ENCODE measurements at places on chromosomes 2 and 18.

GRCh38 chr2:38685116-38685735 lies 19.3 kb downstream of the GALM start:
- no peak for DNase-seq

GRCh38 chr18:79361766-79362522 lies 33.8 kb upstream of the NFATC1 start:
- DNase-seq, result no peak

GRCh38 chr2:41829052-41829451 lies 218.8 kb upstream of the PKDCC start:
- DNase-seq, result no peak

DNA sequence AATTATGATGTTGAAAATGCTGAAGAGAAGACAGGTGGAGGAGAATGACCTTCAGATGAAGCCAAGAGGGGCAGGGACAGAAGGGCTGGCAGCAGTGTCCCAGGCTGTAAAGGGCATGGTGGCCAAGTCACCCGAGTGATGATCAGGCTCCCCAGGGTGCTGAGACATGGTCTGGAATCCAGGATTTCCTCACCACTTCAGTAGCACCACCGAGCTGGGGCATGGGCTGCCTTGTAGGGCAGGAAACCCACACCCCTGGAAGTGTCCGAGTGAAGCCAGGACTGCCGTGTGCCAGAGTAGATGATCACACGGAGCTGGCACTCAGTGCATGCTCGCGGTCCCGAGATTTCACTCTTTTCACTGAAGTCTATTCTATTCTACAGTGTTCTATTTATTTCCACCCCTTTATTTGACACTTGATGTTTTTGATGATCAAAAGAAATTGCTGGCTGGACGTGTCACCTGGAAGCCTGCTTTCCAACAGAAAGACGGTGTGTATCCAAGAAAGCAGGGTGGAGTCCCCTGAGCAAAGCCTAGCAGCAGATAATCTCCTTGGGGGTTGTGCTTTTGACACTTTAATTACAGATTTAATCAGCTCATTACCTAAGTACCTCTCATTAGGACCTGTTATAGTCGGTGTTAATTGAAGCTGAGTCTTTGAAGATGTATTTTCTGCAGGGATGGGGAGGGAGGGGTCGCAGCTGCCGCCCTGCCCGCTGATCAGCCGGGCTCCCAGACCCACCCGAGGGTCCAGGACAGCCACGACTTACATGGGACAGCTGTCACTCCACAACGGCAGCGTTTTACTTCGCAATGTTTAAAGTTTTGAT lies 92.3 kb downstream of the SEPTIN10 start:
- DNase-seq, result no peak

DNA sequence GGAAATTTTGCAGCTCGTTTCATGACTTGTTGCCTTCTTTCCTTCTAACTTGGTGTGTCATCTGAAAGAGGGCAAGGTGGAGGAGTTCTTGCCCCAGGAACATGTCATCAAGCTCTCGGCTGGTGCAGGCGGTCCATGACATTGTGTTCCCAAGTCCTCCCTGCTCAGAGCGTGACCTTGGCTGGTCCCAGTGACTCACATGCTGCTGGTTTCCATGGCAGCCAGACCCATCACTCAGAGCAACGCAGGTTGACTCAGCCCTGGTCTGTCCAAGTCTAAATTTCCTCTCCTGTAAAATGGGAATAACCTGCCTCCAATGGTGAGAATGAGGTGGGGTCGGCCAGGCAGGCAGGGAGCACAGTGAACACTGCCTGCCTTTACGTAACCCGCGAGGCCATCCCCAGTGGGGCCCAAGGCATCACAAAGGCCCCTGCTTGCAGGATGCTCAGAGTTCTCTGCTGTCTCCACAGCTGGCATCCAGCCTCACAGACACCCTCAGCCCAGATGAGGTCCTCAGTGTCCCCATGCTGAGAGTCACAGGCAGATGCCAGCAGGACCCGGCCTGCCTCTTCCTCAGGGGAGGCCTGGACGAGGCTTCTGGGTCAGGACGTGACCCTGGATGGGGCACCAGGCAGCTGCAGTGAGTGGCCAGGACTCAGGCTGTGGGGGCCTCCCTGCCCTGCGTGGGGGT lies 143.7 kb downstream of the TPO start:
- no peak for DNase-seq

GRCh38 chr18:74832999-74833398 lies 235.3 kb downstream of the ZNF407 start:
- DNase-seq, result no peak

GRCh38 chr2:101007415-101008345 lies 5.6 kb downstream of the RPL31 start:
- DNase-seq, result no peak

GRCh38 chr2:209696836-209697711 lies 74.6 kb upstream of the UNC80 start:
- no peak for DNase-seq

- DNase-seq, result no peak
Observed at GRCh38 chr2:68171684-68172083, 14.0 kb downstream of the PNO1 start.

DNA sequence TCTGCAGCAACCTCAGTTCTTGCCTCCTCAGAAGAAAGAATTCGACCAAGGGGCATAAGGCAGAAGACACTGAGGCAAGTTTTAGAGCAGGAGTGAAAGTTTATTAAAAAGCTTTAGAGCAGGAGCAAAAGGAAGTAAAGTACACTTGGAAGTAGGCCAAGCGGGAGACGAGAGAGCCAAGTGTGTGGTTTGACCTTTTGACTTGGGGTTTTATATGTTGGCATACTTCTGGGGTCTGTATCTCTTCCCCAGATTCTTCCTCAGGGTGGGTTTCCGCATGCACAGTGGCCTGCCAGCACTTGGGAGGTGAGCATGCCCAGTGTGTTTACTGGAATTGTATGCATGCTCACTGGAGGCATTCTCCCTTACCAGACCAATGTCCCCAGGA lies 59.3 kb upstream of the ANKRD44 start:
- no peak for DNase-seq

- DNase-seq, result no peak
Observed at GRCh38 chr2:205633994-205634393, 48.3 kb upstream of the NRP2 start.

- DNase-seq, result no peak
Observed at GRCh38 chr2:168529900-168530561, 74.0 kb downstream of the CERS6 start.

DNA sequence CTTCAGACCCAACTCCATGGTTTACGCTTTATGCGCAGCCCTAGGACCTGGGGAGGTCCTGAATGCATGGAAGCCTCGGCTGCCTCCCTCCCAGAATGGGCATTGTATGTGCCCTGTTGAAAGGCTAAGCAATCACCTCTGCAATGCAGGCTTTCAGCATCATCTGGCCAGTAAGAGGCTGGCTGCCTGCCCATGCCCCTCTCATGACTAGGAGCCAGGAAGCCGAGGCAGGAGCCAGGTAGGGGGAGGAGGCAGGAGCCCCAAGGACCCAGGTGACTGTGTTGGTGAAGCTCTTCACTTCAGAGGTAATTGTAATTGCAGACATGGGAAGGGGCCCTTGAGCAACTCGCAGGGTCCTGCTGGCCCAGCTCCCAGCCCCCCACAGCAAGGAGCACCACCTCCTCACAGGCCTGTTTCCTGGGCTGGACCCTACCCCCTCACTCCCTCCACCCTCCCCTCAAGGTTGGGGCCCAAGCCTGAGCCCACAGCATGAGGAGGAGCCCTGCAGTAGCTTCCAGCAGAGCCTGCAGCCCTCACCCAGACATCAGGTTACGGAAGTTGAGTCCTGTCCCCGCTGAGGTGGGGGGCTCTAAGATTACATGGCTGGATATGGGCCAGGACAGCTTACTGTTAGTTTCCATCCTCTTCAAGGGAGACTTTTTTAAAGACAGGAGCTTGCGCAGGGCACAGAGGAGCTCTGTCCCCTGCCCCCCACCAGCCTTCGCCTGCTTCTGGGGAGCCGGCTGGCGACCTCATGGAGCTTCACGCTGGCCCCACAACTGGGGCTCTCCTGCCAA lies 21.9 kb downstream of the CRACDL start:
- no peak for DNase-seq

DNA sequence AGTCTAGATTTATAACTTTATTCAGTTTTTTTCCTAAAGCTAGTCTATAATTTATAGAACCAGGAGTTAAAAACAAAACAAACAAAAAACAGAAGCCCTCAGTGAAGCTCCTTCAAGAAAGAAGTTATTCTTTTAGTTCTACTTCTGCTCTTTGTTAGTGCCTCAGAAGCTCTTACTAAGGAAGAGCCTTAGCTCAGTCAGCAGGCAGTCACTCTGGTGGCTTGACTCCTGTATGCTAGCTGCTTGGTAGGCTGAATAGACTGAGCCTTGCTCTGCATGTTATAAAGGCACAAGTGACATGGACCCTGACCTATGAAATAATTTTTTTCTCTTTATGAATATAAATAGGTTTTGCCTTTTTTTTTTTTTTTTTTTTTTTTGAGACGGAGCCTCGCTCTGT lies 24.8 kb downstream of the NCOA1 start:
- no peak for DNase-seq

- no peak for DNase-seq
Observed at GRCh38 chr2:26359886-26360473, 13.4 kb upstream of the ADGRF3 start.

- DNase-seq, result no peak
Observed at GRCh38 chr18:58249712-58250111, 205.7 kb downstream of the NEDD4L start.

DNA sequence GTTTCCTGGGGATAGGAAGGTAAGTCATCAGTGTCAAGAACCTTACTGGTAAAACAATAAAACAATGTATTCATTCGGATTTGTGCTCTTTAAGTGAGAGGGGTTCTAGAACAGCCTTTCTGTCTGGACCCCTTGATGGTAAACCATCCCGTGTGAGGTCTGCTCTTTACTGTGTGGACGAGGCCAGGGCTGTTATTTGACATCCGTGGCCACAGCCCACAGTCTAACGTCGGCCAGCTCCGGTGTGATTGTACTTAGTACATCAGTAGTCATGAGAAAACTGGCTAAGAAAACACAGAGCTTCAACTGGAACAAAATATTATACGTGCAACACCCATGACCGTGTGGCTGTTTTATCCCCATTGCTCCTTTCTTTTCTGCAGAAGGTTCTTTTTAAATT lies 62.0 kb downstream of the SLC35F5 start:
- DNase-seq, result no peak

- no peak for DNase-seq
Observed at GRCh38 chr2:57373530-57373929, 673.1 kb upstream of the VRK2 start.

GRCh38 chr2:111634050-111634794 lies 249.8 kb downstream of the ANAPC1 start:
- DNase-seq, result no peak

- DNase-seq, result no peak
Observed at GRCh38 chr2:59684116-59684770, 869.2 kb downstream of the BCL11A start.

- no peak for DNase-seq
Observed at GRCh38 chr18:29737620-29738019, 1304.9 kb downstream of the DSC3 start.

DNA sequence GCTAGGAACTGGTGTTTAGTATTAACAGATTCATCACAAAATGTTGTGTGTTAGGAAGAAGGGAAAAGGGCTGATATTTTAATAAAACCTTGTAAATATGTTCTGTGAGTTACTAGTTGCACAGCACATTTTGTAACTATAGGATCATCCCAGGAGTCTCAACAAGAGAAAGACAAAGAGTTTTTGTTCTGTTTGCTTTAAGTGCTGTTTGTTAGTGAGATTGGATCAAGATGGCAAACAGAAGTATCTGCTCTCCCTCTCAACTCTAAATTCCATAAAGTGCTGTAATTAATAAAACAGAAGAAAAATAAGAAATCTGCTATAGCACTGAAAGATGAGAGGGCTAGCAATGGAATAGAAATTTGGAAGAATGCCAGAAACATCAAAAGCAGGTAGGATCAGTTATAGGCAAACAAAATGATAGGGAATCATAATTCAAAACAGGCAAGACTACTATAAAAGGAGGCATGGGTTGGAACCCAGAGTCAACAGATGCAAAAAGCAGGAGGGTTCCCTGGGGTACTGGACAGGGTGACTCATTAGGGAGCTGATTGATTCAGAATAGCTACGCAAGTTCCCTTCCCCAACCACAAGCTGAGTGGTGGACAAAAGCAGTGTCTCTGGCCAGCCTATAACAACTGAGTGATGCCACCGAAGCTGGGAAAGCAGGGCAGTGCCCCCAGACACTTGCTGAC lies 75.8 kb downstream of the DYNC1I2 start:
- no peak for DNase-seq

- DNase-seq, result no peak
Observed at GRCh38 chr2:88903749-88904353, 212.4 kb downstream of the RPIA start.

- no peak for DNase-seq
Observed at GRCh38 chr2:147824620-147825019, 20.2 kb upstream of the ACVR2A start.

- DNase-seq, result no peak
Observed at GRCh38 chr2:42566025-42566424, 2.4 kb upstream of the MTA3 start.

DNA sequence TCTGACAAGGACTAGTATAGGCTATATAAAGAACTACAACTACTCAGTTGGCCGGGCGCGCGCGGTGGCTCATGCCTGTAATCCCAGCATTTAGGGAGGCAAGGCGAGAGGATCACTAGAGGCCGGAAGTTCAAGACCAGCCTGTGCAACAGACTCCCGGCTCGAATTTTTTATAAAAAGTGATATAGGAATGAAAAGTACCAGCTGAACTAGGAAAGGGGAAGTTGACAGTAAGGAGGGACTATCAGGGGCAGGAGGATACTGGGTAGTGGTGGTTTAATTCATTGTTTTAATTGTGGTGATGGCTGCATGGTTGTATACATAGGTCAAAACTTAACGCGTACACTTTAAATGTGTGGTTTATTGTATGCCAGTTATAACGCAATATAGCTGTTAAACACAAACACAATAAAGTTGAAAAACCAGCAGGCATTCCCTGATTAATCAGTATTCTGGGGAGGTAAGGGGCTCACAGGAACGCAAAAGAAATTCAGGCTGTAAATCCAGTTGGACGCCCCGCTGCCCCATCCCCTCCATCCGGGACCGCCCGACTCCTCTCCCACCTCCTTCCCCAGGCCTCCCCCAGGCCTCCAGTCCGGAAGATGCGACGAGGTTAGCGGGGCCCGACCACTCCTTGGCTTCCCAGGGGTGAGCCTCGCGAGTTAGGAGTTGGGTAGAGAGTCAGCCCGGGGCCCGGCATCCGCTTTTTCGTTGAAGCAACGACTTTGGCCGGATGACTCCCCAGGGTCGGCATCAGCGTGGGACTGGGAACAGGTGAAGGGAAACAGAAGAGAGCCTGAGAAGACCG lies 746 bp upstream of the POLR1B start:
- no peak for DNase-seq

DNA sequence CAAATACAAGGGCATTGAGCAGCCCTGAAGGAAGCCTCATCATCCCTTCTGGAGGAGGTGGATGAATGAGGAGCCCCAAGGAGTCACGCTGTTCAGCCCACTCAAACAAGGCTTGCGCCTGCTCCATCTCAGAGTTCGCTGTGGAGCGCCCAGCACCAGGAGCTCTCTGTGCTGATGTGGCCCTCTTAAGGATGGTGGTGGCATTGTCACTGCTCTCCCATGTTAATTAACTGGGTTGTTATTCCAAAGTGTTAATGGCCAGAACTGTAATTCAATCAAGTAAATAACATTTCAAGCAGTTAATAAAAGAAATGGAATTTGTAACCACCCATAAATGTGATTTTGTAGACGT lies 726.0 kb upstream of the RAB6C start:
- no peak for DNase-seq

Data from effector memory CD4-positive, alpha-beta T cell (primary cell).